H1 (cell line): ENCODE measurements at places on chromosomes 6 and 20. TPM values are rescaled to one million over a fixed set of nuclear protein-coding genes. Genes with fewer than 3 reads are reported as not detected.

FKBP1C gene
- total RNA-seq = 0.74 and 1.2 TPM in 2 replicates

DNA sequence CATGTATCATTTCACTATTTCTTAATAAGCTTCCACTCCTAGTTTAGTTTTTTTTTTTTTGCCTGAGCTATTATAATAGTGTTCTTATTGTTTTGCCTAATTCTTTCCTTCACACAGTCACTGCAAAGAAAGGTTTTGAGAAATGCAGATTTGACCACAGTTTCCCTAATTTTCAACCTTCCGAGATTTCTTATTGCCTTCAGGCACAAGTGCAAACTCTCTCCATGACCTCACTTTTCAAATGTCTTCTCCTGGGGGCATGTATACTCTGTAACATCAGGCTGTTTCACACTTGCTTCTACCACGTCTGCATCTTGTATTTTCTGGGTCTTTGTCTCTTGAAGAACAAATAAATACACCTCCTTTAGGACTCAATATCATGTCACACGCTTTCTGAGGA lies 339.0 kb upstream of the CITED2 start:
- no peak for DNase-seq
- no peaks in the 10 kb centered on the region for H3K27me3 ChIP-seq
- no peaks in the 10 kb centered on the region for H3K36me3 ChIP-seq

PROKR2 gene
- total RNA-seq = 2.6 and 3.3 TPM in 2 replicates

DNA sequence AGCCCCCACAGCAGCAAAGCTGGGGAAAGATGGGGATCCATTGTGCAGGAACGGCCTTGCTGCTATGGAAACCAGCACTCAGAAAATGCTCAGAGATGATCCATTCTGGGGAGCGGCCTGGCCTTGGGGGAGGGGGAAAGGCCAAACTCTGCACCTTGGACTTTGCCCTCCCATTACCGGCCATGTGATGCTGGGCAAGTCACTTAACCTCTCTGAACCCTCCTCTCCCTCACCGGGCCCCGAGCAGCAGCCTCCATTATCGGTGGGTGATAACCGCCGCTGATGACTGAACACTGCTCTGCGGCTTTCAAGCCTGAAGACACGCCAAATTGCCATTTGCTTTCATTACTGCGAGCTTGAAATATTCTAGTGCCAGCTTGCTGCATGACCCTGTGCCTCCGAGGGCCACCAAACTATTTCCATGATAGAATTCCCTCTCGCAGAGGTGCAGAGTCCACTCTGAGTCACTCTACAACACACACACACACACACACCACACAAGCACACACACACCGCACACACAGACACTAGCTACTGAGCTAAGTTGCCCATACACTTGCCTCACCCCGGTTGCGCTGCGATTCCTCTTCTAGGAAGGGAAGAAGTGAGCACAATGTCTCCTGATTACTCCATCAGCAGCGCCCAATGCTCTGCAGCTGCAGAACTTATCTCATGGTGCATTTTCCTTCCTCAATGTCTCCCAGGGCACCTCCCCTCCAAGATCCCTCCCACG lies 20.6 kb upstream of the SIRPA start:
- no peaks in the 10 kb centered on the region; the same call in 1 of the 2 replicates for H3K4me1 ChIP-seq
- H3K36me3 ChIP-seq = no peaks in the 10 kb centered on the region
- no peak overlapping the region for H3K27ac ChIP-seq
- DNase-seq = no peak
- no peak overlapping the region for H3K4me3 ChIP-seq

GRCh38 chr6:11327961-11328360 lies 95.5 kb upstream of the NEDD9 start:
- no peak overlapping the region for H3K27ac ChIP-seq
- DNase-seq = no peak
- H3K4me3 ChIP-seq = no peak overlapping the region
- H3K27me3 ChIP-seq = no peaks in the 10 kb centered on the region
- 0 out of 2 replicates have a peak, but pooled peaks cover 3% of the 10 kb centered on the region for H3K4me1 ChIP-seq

- peaks cover 11% of the 10 kb centered on the region; the same call in 1 of the 2 replicates for H3K36me3 ChIP-seq
- H3K4me3 ChIP-seq = no peak overlapping the region
- no peaks in the 10 kb centered on the region; the same call in 1 of the 2 replicates for H3K27me3 ChIP-seq
- no peak for DNase-seq
- H3K4me1 ChIP-seq = no peaks in the 10 kb centered on the region
Observed at GRCh38 chr20:39036011-39036410, 73.9 kb downstream of the DHX35 start.

PXMP4 gene
- 3.3 and 4.1 TPM in 2 replicates for total RNA-seq

- no peak overlapping the region for H3K4me3 ChIP-seq
- no peak for DNase-seq
- H3K4me1 ChIP-seq = no peaks in the 10 kb centered on the region; the same call in 1 of the 2 replicates
- H3K27me3 ChIP-seq = no peaks in the 10 kb centered on the region
- H3K36me3 ChIP-seq = peaks cover 20% of the 10 kb centered on the region; the same call in 1 of the 2 replicates
Observed at GRCh38 chr20:62837790-62838127, 20.9 kb downstream of the COL9A3 start.

HINT3 gene
- total RNA-seq = 7.7 and 7.8 TPM in 2 replicates

DNA sequence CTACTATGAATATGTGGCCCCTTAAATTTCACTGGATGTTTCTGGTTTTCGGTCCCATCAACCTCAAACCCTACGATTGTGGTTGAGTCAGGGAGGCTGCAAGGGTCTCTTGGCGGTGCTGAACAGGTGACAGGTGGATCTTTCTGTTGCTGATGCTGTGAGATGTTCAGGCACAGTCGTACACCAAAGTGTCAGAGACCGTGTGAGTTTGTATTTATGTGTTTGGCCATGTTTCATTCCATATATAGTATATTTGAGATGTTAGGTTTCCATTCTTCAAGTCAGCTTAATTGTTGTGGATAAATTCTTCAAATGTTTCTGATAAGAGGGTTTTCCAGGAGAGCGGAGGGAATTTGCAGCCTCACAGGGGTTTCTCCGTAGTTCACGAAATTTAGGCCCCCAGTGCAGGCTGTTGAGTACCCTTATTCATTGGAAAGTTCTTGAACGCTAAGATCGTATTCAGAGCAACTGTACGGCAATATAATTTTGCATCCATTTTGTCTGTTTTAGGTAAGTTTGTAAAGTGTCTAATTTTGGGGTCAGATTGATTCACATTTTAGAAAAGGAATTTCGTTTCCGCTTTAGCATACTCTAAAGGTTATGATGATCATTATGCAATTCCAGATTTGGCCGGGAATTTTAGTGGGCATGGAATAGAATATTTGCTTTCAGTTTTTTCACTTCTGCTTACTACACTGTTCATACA lies 1.2 kb downstream of the TAB2 start:
- peaks cover 2% of the 10 kb centered on the region; the same call in 1 of the 2 replicates for H3K4me1 ChIP-seq
- peak overlapping the region; percentile 88 for H3K4me3 ChIP-seq
- H3K27me3 ChIP-seq = no peaks in the 10 kb centered on the region
- no peaks in the 10 kb centered on the region for H3K36me3 ChIP-seq
- no peak for DNase-seq
- H3K27ac ChIP-seq = no peak overlapping the region

- H3K4me3 ChIP-seq = no peak overlapping the region
- no peaks in the 10 kb centered on the region for H3K27me3 ChIP-seq
- H3K27ac ChIP-seq = no peak overlapping the region
- H3K4me1 ChIP-seq = no peaks in the 10 kb centered on the region
Observed at GRCh38 chr6:6052216-6052615, 45.5 kb upstream of the NRN1 start.

- no peak overlapping the region for H3K4me3 ChIP-seq
- DNase-seq = no peak
- H3K27me3 ChIP-seq = no peaks in the 10 kb centered on the region
- no peaks in the 10 kb centered on the region for H3K4me1 ChIP-seq
Observed at GRCh38 chr20:24859539-24859938, 89.5 kb upstream of the CST7 start.

LY6G6D gene
- not detected in 2 replicates for total RNA-seq

DNA sequence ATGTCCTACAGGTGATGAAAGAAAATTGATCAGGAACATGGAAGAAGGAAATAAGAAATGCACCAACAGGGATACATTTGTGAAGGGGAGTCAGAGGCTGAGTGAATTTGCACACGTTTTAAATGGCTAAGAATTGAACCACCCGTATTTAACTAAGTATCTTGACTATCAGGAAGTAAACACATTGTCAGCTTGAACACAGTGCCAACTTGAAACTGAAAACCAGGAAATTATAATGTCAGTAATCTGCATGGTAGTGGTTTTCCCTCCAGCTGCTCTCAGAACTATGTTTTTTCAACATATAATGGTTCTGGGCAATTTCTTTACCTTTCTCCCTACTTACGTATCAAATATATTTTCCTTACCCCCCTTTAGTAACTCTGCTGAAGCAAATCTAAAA lies 366.5 kb upstream of the POU3F2 start:
- no peak overlapping the region for H3K4me3 ChIP-seq
- H3K27ac ChIP-seq = no peak overlapping the region
- DNase-seq = no peak
- H3K36me3 ChIP-seq = no peaks in the 10 kb centered on the region
- no peaks in the 10 kb centered on the region for H3K4me1 ChIP-seq
- no peaks in the 10 kb centered on the region for H3K27me3 ChIP-seq

GNMT gene
- total RNA-seq = 1.8 TPM in 2 replicates

SLC22A2 gene
- total RNA-seq = 1.2 and 1.4 TPM in 2 replicates

GRCh38 chr20:34249291-34249690 lies 8.1 kb downstream of the ASIP start:
- H3K4me3 ChIP-seq = no peak overlapping the region
- no peak for DNase-seq
- H3K27me3 ChIP-seq = no peaks in the 10 kb centered on the region
- no peaks in the 10 kb centered on the region for H3K4me1 ChIP-seq
